ENCODE measurements at places on chromosomes 12 and 14. TPM values are rescaled to one million over a fixed set of nuclear protein-coding genes. Genes with fewer than 3 reads are reported as not detected.

AICDA gene
- 2.6 TPM for total RNA-seq

KRT5 gene
- not detected for total RNA-seq

CAPZA3 gene
- not detected for total RNA-seq

CCDC177 gene
- total RNA-seq = not detected

NRIP2 gene
- total RNA-seq = 33.1 TPM

SPTB gene
- 12.6 TPM for total RNA-seq

ACOT6 gene
- not detected for total RNA-seq

LRFN5 gene
- total RNA-seq = 8.0 TPM

REP15 gene
- total RNA-seq = not detected

GRCh38 chr14:35268946-35269345 lies 23.2 kb upstream of the PSMA6 start:
- no peak overlapping the region for H3K27ac ChIP-seq
- no peak overlapping the region for H3K4me3 ChIP-seq
- no peak for DNase-seq
- no peaks in the 10 kb centered on the region for H3K4me1 ChIP-seq
- no peaks in the 10 kb centered on the region for H3K36me3 ChIP-seq

DNA sequence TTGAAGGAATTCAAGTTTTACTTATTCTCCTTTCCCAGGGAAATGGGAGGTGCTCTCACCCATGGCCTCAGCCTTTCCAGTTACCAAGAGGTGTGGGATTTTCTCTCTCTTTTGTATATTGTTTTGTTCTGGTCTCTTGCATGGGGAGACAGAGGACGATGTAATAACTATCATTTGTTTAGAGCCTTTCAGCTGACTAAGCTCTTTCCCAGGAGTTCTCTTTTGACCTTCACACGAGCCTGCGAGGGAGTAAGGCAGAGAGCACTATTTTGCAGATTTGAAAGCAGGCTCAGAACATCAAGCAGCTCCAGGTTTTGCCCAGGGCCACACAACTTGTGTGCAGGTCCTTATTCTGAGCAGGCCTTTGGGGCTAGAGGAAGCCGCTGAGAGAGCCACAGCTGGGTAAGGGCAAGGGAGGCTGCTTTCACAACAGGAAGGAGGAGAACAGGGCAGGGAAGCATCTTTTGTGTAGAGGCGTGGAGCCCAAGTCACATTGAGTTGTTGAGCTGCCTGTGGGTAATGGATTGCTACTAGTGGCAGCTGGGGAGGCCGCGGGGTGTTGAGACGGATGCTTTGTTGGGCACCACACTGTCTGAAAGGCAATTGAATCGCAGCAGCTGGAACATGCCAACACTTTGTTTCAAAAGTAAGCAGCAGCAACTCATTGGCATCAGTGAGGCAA lies 116.2 kb downstream of the PRMT8 start:
- no peaks in the 10 kb centered on the region for H3K36me3 ChIP-seq
- DNase-seq = no peak
- H3K4me1 ChIP-seq = no peaks in the 10 kb centered on the region
- no peak overlapping the region for H3K27ac ChIP-seq
- H3K27me3 ChIP-seq = no peaks in the 10 kb centered on the region

DNA sequence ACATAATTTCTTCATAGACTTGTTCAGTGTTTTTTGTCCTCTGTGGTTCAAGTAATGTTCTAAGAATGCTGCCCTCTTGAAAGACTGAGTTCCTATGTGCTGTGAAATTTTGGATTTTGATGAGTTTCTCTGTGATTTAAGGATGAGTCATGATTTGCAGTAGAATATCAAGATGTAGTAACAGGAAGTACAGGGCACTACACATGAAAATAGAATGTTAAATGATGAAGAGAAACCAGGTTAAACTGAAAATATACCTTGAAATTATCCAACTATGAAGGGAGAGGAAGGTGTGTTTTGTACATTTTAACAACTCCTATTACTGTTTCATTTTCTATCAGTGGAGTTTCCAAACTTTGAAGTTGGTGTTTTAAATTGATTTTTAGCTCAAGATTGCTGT lies 4.8 kb downstream of the ELK3 start:
- no peak overlapping the region for H3K4me3 ChIP-seq
- H3K27ac ChIP-seq = no peak overlapping the region
- no peaks in the 10 kb centered on the region for H3K36me3 ChIP-seq

DNA sequence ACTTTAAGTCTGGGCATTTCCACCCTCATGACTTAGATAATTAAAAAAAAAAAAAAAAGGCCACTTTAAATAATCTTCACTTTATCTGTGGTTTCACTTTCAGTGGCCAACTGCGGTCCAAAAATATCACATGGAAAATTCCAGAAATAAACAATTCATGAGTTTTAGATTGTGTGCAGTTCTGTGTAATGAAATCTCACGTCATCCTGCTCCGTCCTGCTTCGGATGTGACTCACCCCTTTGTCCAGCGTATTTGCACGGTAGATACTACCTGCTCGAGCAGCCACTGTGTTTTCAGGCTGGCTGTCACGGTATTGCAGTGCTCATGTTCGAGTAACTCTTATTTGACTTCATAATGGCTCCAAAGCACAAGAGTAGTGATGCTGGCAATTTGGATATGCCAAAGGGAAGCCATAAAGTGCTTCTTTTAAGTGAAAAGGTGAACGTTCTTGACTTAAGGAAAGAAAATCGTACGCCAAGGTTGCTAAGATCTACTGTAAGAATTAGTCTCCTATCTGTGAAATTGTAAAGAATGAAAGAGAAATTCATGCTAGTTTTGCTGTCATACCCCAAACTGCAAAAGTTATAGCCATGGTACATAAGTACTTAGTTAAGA lies 2.4 kb downstream of the E2F7 start:
- no peak for DNase-seq
- H3K4me3 ChIP-seq = no peak overlapping the region
- no peaks in the 10 kb centered on the region for H3K4me1 ChIP-seq
- no peaks in the 10 kb centered on the region for H3K27me3 ChIP-seq

DNA sequence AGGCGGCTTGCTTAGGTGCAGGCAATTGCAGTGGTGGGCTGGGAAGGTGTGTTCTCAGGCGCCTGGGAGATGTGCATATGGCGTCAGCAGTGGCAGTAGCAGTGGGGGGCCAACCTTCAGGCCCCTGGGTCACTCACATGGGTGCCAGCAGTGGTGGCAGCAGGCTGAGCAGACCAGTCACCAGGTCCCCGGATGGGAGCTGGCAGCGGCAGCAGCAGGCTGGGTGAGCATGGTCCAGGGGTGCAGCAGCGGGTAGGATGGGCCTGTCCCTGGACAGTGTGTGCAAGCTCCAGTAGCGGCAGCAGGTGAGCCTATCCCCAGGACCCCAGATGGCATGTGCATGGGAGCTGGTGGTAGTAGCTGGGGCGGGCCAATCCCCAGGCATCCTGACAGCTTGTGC lies 108.5 kb upstream of the TMEM260 start:
- no peaks in the 10 kb centered on the region for H3K36me3 ChIP-seq
- no peak overlapping the region for H3K4me3 ChIP-seq
- H3K4me1 ChIP-seq = no peaks in the 10 kb centered on the region
- no peaks in the 10 kb centered on the region for H3K27me3 ChIP-seq

- no peak overlapping the region for H3K27ac ChIP-seq
- H3K4me1 ChIP-seq = no peaks in the 10 kb centered on the region
Observed at GRCh38 chr12:63069860-63070617, 81.0 kb downstream of the AVPR1A start.

DNA sequence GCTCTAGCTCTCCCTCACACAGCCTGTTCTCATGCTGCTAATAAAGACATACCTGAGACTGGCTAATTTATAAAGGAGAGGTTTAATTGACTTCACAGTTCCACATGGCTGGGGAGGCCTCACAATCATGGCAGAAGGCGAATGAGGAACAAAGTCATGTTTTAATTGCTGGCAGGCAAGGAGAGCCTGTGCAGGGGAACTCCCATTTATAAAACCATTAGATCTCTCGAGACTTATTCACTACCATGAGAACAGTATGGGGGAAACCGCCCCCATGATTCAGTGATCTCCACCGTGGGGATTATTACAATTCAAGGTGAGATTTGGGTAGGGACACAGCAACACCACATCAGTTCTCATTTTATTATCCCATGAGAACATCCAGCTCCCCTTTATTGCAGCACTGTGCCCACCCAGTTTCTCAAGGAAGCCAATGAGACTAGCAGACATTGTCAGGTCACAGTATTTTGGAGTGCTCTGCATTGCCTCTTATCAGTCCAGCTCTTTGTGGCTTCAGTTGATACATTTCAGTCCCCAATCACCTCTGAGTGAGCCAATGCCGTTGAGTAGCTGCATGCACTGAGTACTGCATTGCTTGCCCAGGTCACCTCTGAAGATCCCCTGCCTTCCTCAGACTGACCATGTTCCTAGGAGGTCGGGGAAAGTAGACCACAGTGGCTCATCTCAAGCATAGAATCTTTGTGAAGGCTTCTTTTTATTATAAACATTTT lies 131.2 kb downstream of the CRADD start:
- no peak overlapping the region for H3K4me3 ChIP-seq
- DNase-seq = no peak
- H3K36me3 ChIP-seq = no peaks in the 10 kb centered on the region
- H3K27me3 ChIP-seq = no peaks in the 10 kb centered on the region

- H3K36me3 ChIP-seq = no peaks in the 10 kb centered on the region
- no peak for DNase-seq
- no peaks in the 10 kb centered on the region for H3K4me1 ChIP-seq
- no peak overlapping the region for H3K4me3 ChIP-seq
Observed at GRCh38 chr14:22630486-22630885, 13.7 kb downstream of the OR6J1 start.

GRCh38 chr12:50555471-50555885 lies 50.7 kb downstream of the DIP2B start:
- no peaks in the 10 kb centered on the region for H3K27me3 ChIP-seq
- H3K4me1 ChIP-seq = peaks cover 18% of the 10 kb centered on the region
- no peak overlapping the region for H3K27ac ChIP-seq
- no peak overlapping the region for H3K4me3 ChIP-seq
- H3K36me3 ChIP-seq = no peaks in the 10 kb centered on the region
- DNase-seq = no peak

- H3K36me3 ChIP-seq = peaks cover 4% of the 10 kb centered on the region
- no peaks in the 10 kb centered on the region for H3K27me3 ChIP-seq
- no peak overlapping the region for H3K4me3 ChIP-seq
Observed at GRCh38 chr12:108853981-108854446, 3.4 kb downstream of the SSH1 start.

DNA sequence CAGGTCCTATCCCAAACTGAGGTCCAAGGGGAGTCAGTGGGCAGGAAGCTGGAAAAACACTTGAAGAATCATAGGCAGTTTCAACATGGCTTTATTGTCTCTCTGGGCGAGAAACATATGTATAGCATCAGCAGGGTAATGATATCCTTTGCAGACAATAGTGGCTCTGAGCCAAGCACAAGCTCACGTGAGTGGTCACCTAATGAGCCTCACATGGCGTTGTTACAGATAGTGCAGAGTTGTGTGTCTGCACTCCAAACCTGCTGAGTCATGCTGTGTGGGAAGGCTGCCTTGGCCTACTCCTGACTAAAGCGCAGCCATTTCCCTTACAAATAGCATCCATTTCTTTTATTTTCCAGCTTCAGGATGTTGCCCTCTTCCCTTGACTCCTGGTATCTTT lies 105.2 kb upstream of the SYT1 start:
- no peaks in the 10 kb centered on the region for H3K4me1 ChIP-seq
- H3K36me3 ChIP-seq = no peaks in the 10 kb centered on the region
- no peak overlapping the region for H3K27ac ChIP-seq
- H3K27me3 ChIP-seq = no peaks in the 10 kb centered on the region
- no peak overlapping the region for H3K4me3 ChIP-seq
- DNase-seq = no peak

DNA sequence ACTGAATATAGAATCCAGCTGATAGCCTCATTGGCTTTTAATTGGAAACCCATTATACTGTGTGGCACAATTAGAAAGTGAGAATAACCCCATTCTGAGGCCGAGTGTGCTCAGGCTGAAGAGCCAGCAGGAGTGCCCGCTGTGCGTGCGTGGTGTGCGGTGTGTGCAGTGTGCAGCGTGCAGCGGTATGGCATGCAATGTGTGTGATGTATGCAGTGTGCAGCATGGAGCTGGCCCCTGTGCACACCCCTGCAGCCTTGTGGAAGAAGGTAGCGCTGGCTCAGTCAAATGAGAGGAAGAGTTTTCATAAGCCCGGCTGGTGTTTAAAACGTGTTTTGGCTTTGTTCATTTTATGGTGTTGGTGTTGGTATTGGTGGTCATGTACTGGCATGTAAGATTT lies 22.9 kb downstream of the CKB start:
- H3K27me3 ChIP-seq = no peaks in the 10 kb centered on the region
- H3K4me1 ChIP-seq = peaks cover 5% of the 10 kb centered on the region

DNA sequence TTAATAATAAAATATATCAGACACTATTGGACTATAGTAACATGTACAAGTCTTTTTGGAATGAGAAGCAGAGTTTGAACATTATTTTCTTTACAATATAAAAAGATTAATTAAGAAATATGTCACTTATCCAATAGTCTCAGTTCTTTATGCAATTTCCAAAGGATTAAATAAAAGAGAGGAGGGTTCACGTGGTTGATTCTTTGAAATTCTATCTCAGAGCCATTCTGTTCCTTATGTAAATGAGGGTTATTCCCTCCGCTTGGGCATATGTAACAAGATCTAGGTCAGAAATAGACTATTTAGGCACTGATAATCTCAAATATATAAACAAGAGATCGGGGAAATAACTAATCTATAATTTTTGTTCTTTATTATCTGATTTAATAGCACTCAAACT lies 2.1 kb upstream of the TUBA1A start:
- no peak overlapping the region for H3K27ac ChIP-seq
- peaks cover 7% of the 10 kb centered on the region for H3K36me3 ChIP-seq
- H3K4me3 ChIP-seq = no peak overlapping the region
- H3K27me3 ChIP-seq = no peaks in the 10 kb centered on the region
- DNase-seq = no peak

DNA sequence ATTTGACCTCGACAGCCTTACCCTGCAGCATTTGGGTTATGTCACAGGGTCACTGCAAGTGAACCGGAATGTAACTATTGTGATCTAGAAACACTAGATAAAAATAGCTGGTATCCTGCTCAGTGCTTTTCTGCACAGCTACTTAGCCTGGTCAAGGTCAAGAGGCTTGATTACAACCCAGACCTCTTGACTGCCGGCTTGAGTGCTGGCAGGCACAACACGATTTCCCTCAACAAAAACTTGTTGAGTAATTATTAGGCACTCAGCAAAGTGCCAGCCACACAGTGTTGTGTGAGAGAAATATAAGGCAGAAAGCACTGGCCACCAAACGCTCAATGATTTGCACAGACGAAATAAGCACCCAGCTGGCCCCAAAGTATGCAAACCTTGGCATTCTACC lies 156.7 kb downstream of the NUAK1 start:
- no peaks in the 10 kb centered on the region for H3K4me1 ChIP-seq
- no peaks in the 10 kb centered on the region for H3K36me3 ChIP-seq
- no peaks in the 10 kb centered on the region for H3K27me3 ChIP-seq
- no peak overlapping the region for H3K27ac ChIP-seq

DNA sequence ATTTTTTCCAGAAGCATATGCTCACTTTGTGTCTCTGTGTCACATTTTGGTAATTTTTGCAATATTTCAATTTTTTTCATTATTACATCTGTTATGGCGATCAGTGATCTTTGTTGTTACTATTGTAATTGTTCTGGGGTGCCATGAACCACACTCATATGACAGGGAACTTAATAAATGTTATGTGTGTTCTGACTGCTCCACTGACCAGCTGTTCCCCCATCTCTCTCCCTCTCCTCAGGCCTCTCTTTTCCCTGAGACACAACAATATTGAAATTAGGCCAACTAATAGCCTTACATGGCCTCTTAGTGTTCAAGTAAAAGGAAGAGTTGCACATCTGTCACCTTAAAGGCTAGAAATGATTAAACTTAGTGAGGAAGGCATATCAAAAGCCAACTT lies 46.0 kb downstream of the SCN8A start:
- DNase-seq = no peak
- no peaks in the 10 kb centered on the region for H3K4me1 ChIP-seq
- no peaks in the 10 kb centered on the region for H3K27me3 ChIP-seq

Data from tibial nerve (tissue), 4 donors.